Eye (tissue), 1 donor: ENCODE measurements at places on chromosomes 3 and 15.

DNA sequence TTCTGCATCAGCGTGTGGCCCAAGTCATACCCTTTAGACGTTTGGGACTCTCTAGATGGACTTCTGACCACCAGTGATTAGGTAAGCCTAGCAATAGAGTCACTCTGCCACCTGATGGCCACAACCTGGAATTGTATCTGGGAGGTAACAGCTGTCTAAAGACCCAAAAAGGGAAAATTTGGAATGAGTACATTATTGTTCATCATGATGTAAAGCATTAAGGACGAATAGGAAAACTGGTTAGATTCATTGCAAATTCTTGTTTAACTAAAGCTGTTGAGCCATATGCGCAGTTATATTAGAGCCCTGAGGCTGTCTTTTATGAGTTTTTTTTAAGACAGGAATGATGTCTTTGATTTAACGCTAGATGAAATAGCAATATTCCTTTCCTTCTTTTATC is 63.6 kb downstream of the FAM81A start:
- DNase-seq = peak; percentile 69

DNA sequence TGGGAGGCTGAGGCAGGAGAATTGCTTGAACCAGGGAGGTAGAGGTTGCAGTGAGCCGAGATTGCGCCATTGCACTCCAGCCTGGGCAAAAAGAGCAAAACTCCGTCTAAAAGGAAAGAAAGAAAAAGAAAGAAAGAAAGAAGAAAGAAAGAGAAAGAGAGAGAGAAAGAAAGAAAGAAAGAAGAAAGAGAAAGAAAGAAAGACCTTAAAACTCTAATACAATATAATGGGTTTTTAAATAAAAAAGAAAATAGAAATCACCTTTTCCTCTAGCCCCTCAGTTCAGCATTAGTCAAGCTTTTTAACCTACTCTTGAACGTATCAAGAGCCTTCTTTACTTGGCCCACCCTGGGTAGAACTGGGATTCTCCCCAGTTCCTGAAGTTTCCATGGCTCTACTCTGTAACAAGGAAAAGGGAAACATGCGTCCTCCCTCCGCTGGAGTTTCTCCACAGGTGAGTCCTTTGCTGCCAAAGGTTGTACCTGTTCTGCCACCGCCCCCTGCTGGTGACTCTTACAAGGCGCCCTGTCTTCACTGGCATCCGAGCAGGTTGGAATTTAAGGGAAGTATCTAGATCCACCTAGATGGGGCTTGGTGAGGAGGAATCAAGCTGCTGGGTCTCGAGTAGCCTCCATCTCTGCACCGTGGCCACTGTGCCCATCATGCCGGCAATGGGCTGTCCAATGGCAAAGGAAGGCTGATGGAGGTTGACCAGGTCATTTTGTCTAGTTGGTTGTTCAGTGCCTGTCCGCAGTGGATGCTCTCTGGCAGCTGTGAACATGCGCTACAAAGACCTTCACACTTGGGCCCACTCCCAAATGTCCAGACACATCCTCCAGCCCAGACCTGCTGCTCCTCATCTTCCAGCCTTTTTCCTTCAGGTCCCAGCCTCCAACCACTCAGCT is 20.6 kb upstream of the EPHB3 start:
- peak; percentile 68 for DNase-seq

GRCh38 chr15:75230016-75230343 is 28.2 kb upstream of the GOLGA6C start:
- DNase-seq = no peak

- DNase-seq = no peak
These were observed 314.2 kb downstream of the LPP start for GRCh38 chr3:188468196-188468595.

GRCh38 chr15:79170256-79170664 is 79.7 kb upstream of the RASGRF1 start:
- peak; percentile 73 for DNase-seq

GRCh38 chr3:40661284-40661683 is 136.5 kb downstream of the ZNF621 start:
- no peak for DNase-seq

DNA sequence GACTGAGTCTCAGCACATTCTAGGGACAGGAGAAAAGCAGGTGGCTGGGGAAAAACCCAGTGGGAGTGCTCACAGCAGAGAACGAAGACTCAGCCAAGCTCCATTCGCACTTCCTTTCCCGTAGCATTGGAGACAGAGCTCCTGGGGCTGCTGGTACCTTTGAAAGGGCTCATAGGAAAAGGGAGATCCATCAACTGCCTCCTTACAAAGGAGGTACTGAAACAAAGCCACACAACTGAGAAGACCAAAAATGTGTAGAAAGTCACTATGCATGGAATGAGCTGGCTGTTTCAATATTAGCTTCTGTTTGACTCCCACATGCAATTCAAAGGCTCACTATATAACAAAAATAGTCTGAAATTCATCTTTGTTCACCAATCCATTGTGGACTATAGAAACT is 16.9 kb downstream of the STIMATE start:
- DNase-seq = no peak

GRCh38 chr3:116190095-116190494 is 255.2 kb downstream of the LSAMP start:
- DNase-seq = no peak
